Mesothelial cell of epicardium (in vitro differentiated cells): ENCODE measurements at places on chromosomes 2 and 18. TPM values are rescaled to one million over a fixed set of nuclear protein-coding genes. Genes with fewer than 3 reads are reported as not detected.
A peak's percentile ranks its signal among the peaks of the same experiment; 100 is the strongest.

DNA sequence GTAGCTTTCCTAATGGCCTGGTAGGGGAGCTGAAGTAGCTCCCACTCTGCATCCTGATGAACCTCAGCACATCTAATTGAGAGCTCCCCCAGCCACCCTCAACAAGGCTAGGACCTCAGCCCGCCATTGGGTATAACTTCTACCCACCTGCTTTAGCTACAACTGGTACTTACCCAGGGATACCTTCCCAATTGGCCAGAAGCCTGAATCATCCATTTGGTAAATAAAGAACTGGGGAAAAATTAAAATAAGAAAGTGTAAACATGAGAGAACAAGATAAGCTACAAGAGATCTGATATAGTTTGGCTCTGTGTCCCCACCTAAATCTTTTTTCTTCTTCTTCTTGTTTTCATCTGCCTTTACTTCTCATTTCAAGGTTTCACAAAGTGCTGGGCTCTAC, 372.0 kb downstream of the CMPK2 start:
- no peak for DNase-seq
- H3K36me3 ChIP-seq: no peaks in the 10 kb centered on the region
- H3K4me1 ChIP-seq: no peaks in the 10 kb centered on the region

DNA sequence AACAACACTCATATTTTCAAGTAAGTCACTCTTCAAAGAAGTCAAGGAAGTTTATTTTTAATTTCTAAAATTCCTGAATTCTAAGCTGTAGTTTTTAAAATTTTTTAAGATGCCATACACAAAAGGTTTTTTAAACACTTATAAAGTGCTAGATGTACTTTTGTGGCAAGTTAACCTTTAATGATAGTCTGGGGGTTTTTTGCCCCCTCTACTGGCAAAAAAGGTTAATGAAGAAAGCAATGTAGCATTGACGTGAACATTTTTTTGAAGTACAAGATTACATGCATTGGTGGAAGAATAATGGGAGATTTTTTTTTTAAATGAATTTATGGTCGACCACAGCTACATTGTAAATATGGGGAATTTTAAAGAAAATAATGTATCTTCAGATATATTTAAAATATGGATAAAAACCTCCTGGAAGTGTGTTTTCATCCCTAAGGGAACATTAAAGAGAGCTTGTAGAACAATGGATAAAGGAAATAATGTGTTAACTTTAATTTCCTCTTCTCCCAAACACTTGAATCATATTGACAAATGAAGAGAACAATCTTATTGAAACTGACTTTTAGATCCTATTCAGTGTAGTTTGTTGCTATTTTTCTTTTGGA, 12.6 kb downstream of the ITPRID2 start:
- no peaks in the 10 kb centered on the region for H3K27me3 ChIP-seq
- H3K4me3 ChIP-seq: no peak overlapping the region
- H3K36me3 ChIP-seq: peaks cover 45% of the 10 kb centered on the region
- H3K4me1 ChIP-seq: peaks cover 4% of the 10 kb centered on the region

- H3K27me3 ChIP-seq: peaks cover 6% of the 10 kb centered on the region
- H3K4me1 ChIP-seq: no peaks in the 10 kb centered on the region
- no peaks in the 10 kb centered on the region for H3K36me3 ChIP-seq
- no peak for DNase-seq
- H3K4me3 ChIP-seq: no peak overlapping the region
These were observed 111.1 kb downstream of the PDCL3 start for GRCh38 chr2:100673691-100674485.

DNA sequence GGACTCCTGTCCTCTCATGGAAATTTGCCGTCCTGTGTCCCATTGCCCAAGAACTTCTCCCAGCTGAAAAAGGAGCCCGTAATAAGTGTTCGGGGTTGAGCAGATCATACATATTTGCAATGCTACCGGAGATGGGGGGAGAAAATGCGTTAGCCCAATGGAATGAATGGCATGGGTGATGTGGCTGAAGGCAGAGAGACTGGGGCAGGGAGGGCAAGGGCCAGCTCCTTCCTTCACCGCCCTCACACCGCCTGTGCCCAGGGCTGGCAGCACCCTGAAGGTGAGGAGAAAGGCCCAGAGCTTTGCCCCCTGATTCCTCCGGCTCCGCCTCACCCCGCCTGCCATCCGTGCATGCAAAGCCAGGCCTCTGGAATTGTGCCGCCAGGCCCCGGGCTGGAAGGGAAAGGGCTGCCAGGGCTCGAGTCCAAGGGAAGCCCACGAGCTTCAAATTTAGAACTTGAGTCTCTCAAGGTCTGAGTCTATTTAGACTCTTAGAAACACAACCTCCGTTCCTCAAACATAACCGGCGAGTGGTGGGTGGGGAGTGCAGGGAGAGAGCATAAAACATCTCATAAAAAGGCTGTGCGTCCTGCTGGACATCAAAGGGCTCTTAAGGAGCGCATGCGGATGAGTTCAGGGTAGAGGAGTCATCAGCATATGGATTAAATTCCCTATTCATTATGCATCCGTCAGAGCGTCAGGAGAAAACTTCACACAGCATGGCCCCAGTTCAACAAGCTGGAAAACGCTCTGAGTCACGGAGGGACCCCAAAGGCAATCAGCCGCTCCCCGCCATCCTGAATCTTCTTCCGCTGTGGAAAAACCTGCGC, 121.7 kb upstream of the GLI2 start:
- no peak for DNase-seq
- H3K27ac ChIP-seq: no peak overlapping the region
- no peak overlapping the region for H3K4me3 ChIP-seq
- H3K36me3 ChIP-seq: no peaks in the 10 kb centered on the region
- peaks cover 6% of the 10 kb centered on the region for H3K4me1 ChIP-seq

DNA sequence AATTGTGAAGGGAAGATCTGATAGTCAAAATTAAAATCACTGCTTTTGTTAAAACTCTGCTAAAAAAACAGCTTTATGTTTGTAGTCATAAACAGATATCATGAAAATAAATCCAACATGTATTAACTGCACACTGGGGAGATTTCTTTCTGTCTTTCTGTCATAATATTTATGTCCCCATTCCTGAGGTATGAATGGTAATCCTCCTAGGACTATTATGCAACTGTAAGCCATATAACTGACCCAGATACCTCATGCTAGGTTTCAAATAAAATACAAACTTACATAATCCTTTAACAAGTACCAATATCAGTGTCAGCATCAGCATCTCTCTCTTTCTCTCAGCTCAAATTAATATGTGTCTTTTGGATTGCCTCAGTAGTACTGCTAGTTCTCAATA, 18.2 kb downstream of the IFIH1 start:
- no peaks in the 10 kb centered on the region for H3K36me3 ChIP-seq
- H3K4me3 ChIP-seq: no peak overlapping the region
- peaks cover 3% of the 10 kb centered on the region for H3K4me1 ChIP-seq
- H3K27me3 ChIP-seq: no peaks in the 10 kb centered on the region

DNA sequence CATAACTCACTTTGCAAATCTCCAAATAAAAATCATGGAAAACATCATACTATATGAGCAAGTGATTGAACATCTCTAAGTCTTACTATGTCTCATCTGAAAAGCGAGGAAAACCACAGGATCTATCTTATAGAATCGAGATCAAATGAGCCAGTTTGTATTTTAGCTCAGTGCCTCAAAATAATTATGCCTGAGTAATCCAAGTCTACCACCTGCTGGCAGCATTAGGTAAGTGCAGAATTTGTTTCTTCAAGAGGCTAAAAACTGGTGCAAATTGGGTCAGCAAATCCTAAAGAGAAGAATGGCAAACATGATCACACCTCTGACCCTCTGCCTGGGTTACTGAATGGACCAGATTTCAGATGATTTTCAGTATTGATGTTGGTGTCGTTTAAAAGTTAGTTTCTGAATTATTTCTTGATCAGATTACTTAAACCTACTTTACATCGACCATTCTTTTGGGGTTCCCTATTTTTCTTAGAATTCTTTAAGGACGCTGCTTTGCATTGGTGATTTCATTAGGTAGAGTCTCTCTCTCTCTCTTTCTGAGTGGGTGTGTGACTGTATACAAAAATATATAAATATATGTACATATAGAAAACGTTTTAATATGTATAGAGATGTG, 12.7 kb upstream of the FHOD3 start:
- no peaks in the 10 kb centered on the region for H3K36me3 ChIP-seq
- no peak overlapping the region for H3K27ac ChIP-seq
- peaks cover 28% of the 10 kb centered on the region for H3K27me3 ChIP-seq
- no peak for DNase-seq
- no peaks in the 10 kb centered on the region for H3K4me1 ChIP-seq

The DYSF gene
- total RNA-seq: 0.96 to 2.1 TPM (median 1.4 TPM) in 3 replicates

DNA sequence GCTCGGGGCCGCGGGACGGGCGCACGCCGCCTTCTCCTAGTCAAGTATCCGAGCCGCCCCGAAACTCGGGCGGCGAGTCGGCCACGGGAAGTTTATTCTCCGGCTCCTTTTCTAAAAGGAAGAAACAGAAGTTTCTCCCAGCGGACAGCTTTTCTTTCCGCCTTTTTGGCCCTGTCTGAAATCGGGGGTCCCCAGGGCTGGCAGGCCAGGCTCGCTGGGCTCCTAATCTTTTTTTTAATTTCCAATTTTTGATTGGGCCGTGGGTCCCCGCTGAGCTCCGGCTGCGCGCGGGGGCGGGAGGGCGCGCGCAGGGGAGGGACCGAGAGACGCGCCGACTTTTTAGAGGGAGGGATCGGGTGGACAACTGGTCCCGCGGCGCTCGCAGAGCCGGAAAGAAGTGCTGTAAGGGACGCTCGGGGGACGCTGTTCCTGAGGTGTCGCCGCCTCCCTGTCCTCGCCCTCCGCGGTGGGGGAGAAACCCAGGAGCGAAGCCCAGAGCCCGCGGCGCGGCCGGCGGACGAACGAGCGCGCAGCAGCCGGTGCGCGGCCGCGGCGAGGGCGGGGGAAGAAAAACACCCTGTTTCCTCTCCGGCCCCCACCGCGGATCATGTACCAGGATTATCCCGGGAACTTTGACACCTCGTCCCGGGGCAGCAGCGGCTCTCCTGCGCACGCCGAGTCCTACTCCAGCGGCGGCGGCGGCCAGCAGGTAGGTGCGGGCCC, 617 bp downstream of the FOSL2 start:
- peaks cover 35% of the 10 kb centered on the region for H3K4me1 ChIP-seq
- H3K27me3 ChIP-seq: peaks cover 1% of the 10 kb centered on the region
- no peaks in the 10 kb centered on the region for H3K36me3 ChIP-seq
- no peak for DNase-seq
- H3K4me3 ChIP-seq: no peak overlapping the region
- H3K27ac ChIP-seq: peak overlapping the region; percentile 99

- no peak overlapping the region for H3K4me3 ChIP-seq
- no peak for DNase-seq
- no peak overlapping the region for H3K27ac ChIP-seq
- H3K27me3 ChIP-seq: no peaks in the 10 kb centered on the region
- peaks cover 17% of the 10 kb centered on the region for H3K4me1 ChIP-seq
These were observed 51.7 kb downstream of the PELI1 start for GRCh38 chr2:64092502-64092901.

- no peak overlapping the region for H3K27ac ChIP-seq
- peaks cover 4% of the 10 kb centered on the region for H3K4me1 ChIP-seq
- peak; percentile 63 for DNase-seq
These were observed 22.7 kb upstream of the PDIA6 start for GRCh38 chr2:10835052-10835970.

DNA sequence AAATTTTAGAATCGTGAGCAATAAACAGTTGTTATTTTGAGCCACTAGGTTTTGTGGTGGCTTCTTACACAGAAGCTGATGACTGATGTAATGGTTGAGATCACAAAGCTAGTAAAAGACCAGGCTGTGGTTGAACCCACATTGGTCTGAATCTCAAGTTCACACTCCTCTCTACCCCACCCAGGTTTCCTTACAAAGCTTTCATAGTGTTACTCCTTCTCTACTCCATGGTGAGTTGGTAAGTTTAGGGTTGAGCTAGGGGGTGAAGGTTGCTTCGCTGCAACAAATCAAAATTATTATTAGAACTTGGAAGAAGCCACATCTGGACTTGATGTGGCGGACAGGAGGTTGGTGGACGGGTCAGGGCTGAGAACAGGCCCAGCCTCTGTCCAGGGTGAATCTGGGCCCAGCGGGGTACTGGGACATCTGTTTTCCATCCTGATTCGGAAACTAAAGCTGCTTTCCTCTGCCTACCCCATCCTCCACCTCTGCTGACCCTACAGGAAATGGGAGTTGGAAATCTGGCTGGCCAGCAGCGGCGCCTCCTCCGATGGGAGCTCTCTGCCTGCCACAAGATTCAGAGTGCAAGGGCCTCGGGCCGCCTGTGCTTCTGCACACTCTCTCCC, 86.3 kb downstream of the ZFP36L2 start:
- DNase-seq: no peak
- H3K36me3 ChIP-seq: no peaks in the 10 kb centered on the region
- H3K27ac ChIP-seq: peak overlapping the region; percentile 82
- H3K27me3 ChIP-seq: no peaks in the 10 kb centered on the region
- no peak overlapping the region for H3K4me3 ChIP-seq
- peaks cover 38% of the 10 kb centered on the region for H3K4me1 ChIP-seq

DNA sequence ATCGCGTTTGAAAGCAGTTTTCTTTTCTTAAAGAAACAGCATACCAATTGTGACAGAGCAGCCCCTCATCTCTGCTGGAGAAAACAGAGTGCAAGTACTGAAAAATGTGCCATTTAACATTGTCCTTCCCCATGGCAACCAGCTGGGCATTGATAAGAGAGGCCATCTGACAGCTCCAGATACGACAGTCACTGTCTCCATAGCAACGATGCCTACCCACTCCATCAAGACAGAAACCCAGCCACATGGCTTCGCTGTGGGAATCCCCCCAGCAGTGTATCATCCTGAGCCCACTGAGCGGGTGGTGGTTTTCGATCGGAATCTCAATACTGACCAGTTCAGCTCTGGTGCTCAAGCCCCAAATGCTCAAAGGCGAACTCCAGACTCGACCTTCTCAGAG, 9.5 kb downstream of the GRHL1 start:
- no peaks in the 10 kb centered on the region for H3K27me3 ChIP-seq
- DNase-seq: no peak
- peaks cover 2% of the 10 kb centered on the region for H3K4me1 ChIP-seq
- no peak overlapping the region for H3K4me3 ChIP-seq

DNA sequence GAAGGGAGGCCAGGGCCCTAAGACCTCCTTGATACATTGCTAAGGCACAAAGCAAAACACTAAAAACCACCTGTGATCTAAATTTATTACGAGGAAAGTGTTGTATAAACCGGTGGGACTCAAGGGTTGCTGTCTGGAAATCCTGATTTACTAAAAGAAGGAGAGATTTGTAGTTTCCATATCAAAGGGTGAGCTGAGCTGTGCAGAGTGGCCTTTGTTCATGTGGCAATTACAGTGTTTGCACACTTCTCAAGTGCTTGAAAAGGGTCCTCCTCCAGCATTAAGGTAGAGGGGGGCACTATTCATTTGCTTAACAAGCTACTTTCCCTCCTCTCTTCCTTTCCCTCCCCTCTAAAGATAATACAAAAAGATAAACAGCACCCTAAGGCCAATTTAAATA, 30.5 kb upstream of the ITGA4 start:
- DNase-seq: no peak
- no peak overlapping the region for H3K27ac ChIP-seq
- H3K27me3 ChIP-seq: no peaks in the 10 kb centered on the region
- no peak overlapping the region for H3K4me3 ChIP-seq

DNA sequence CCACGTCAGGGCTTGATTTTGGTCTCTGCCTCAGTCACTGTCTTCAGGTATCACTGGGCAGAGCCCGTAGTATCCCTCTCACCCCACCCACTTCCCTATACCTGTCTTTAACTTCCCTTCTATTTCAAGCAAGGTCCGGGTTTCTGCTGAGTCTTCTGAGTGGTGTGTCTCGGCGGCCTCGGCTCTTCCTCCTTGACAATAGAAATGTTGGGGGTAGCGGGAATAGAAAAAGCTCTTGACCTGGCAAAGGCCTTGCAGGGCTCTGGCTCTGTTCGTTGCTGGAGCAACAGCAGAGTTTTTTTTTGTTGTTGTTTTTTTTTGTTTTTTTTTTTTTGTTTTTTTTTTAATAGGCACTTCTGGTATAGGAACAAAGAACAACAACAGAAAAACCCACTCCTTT, 16.0 kb upstream of the IGFBP5 start:
- peak overlapping the region; percentile 73 for H3K27ac ChIP-seq
- H3K4me1 ChIP-seq: peaks cover 32% of the 10 kb centered on the region
- H3K27me3 ChIP-seq: no peaks in the 10 kb centered on the region
- DNase-seq: no peak
